ENCODE measurements at places on chromosomes 7 and 10. TPM values are rescaled to one million over a fixed set of nuclear protein-coding genes. Genes with fewer than 3 reads are reported as not detected.

- H3K27me3 ChIP-seq: no peaks in the 10 kb centered on the region
- no peaks in the 10 kb centered on the region for H3K36me3 ChIP-seq
- DNase-seq: no peak
Measured at GRCh38 chr10:43316988-43317387, 50.1 kb upstream of the RASGEF1A start.

- no peaks in the 10 kb centered on the region for H3K4me1 ChIP-seq
- no peaks in the 10 kb centered on the region for H3K36me3 ChIP-seq
- no peak overlapping the region for H3K27ac ChIP-seq
- DNase-seq: no peak
- no peaks in the 10 kb centered on the region for H3K27me3 ChIP-seq
Measured at GRCh38 chr7:42348631-42349030, 111.6 kb upstream of the GLI3 start.

- H3K27ac ChIP-seq: peak overlapping the region; percentile 61
- DNase-seq: no peak
- no peak overlapping the region for H3K4me3 ChIP-seq
- H3K4me1 ChIP-seq: peaks cover 7% of the 10 kb centered on the region
- no peaks in the 10 kb centered on the region for H3K27me3 ChIP-seq
Measured at GRCh38 chr7:111138193-111138569, 47.3 kb downstream of the LRRN3 start.

- H3K36me3 ChIP-seq: no peaks in the 10 kb centered on the region
- no peak overlapping the region for H3K27ac ChIP-seq
- peaks cover 20% of the 10 kb centered on the region for H3K4me1 ChIP-seq
- H3K4me3 ChIP-seq: peak overlapping the region; percentile 55
Measured at GRCh38 chr7:128135515-128136214, 104.4 kb upstream of the LRRC4 start.

DNA sequence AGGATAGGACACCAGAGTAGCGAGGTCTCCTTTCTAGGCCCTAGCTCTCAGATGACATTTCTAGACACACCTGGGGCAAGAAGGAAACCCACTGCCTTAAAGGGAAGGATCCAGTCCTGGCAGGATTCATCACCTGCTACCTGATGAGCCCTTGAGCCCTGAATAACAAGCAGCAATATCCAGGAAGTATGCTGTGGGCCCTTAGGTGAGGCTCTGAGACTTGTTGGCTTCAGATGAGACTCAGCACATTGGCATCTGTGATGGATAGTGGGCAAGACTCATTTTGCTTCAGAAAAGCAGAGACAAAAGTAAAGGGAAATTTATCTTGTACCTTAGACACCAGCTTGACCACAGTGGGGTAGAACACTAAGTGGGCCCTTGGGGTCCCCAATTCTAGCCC, 238.4 kb upstream of the MEOX2 start:
- H3K27ac ChIP-seq: no peak overlapping the region
- H3K36me3 ChIP-seq: no peaks in the 10 kb centered on the region
- H3K4me1 ChIP-seq: no peaks in the 10 kb centered on the region
- H3K27me3 ChIP-seq: no peaks in the 10 kb centered on the region

NSUN6 gene
- total RNA-seq: 26.4 TPM

GRCh38 chr7:24406789-24407299, 122.9 kb downstream of the NPY start:
- H3K4me3 ChIP-seq: no peak overlapping the region
- no peaks in the 10 kb centered on the region for H3K27me3 ChIP-seq
- no peak for DNase-seq
- no peak overlapping the region for H3K27ac ChIP-seq
- no peaks in the 10 kb centered on the region for H3K36me3 ChIP-seq
- H3K4me1 ChIP-seq: no peaks in the 10 kb centered on the region

DNA sequence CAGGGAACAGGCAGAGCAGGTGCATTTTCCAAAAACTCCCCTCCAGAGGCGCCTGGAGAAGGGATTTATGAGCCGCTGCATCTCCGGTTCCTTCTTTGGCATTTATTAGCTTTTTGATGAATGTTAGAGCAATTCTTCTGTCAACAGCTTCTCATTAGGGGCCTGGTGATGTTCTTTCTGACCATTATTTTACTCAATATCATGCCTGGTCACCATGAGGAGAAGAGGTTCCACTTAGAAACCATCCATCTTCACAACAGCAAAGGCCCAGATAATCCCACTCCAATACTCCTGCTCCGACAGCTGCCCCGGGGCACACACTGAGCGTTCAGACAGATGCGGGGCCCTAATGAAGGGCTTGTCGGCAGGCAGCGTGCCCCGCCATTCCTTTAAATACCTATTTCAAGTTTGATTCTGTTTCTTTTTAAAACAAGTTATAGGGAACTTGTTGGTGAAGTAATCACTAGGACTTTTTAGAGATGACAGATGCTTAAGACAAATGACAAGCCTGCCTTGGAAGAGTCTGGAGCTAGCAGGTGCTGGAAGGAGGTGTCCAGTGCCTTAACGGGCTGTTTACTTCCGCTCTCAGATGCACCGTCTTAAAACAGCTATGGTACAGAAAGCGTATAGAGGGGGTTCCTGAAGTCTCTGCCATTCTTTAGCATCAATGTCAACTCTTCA, 31.7 kb downstream of the ECHDC3 start:
- H3K27me3 ChIP-seq: no peaks in the 10 kb centered on the region
- no peak overlapping the region for H3K27ac ChIP-seq
- no peak overlapping the region for H3K4me3 ChIP-seq
- no peak for DNase-seq

GRCh38 chr7:47233996-47234395, 347.9 kb downstream of the TNS3 start:
- no peak for DNase-seq
- H3K27ac ChIP-seq: no peak overlapping the region
- no peaks in the 10 kb centered on the region for H3K36me3 ChIP-seq
- no peaks in the 10 kb centered on the region for H3K27me3 ChIP-seq
- no peak overlapping the region for H3K4me3 ChIP-seq

DNA sequence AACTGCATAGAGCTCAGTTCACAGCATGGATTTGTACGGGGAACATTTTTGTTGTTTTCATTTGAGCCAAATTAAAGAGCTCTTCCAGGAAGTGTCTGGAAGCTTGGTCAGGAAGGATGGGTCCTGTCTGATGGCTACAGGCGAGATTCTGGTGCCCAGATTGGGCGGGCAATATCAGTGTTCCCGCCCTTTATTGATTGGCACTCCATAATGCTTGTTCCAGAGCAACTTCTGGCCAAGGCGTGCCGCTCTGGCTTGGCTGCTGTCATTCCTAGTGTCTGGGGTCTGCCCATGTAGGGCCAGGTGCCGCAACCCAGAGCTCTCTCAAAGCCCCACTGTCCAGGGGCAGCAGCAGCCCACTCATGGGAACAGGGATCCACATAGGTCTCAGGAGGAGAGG, 45.9 kb downstream of the RAMP3 start:
- no peak for DNase-seq
- no peak overlapping the region for H3K27ac ChIP-seq
- no peaks in the 10 kb centered on the region for H3K4me1 ChIP-seq
- H3K27me3 ChIP-seq: peaks cover 2% of the 10 kb centered on the region
- H3K4me3 ChIP-seq: no peak overlapping the region

DNA sequence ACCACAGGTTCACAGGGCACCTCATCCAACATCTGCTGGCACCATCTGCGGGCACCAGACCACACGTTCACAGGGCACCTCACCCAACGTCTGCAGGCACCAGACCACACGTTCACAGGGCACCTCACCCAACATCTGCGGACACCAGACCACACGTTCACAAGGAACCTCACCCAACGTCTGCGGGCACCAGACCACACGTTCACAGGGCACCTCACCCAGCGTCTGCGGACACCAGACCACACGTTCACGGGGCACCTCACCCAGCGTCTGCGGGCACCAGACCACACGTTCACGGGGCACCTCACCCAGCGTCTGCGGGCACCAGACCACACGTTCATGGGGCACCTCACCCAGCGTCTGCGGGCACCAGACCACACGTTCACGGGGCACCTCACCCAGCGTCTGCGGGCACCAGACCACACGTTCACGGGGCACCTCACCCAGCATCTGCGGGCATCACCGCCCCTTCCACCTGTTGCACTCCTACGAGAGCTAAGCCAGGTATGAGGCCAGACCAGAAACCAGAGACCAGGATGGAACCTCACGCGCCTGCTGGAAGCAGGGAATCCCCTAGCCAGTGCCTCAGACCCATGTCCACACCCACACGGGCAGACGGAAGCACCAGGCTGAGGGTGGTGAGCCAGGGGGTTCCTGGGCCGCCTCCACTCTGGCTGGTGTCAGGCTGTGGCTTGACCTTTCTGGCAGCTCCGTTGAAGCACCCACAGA, 182.8 kb downstream of the MAD1L1 start:
- DNase-seq: peak; percentile 53
- no peaks in the 10 kb centered on the region for H3K27me3 ChIP-seq
- H3K4me3 ChIP-seq: no peak overlapping the region
- H3K4me1 ChIP-seq: peaks cover 44% of the 10 kb centered on the region
- H3K36me3 ChIP-seq: no peaks in the 10 kb centered on the region

TSPAN12 gene
- total RNA-seq: not detected

TRIL gene
- not detected for total RNA-seq

DNA sequence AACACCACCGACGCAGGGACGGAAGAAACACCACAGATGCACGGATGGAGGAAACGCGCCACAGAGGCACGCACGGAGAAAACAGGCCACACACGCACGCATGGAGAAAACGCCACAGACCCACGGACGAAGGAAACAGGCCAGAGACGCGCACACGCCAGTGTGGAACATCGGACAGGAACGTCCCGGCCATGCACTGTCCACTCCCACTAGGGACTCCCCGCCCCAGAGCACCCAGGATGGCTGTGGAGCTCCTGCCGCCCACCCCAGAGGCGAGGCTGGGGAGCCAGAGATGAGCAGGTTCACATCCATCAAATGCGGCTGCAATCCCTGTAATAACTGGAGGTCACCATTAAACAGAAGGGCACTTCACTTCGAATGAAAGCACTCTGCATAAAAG, 17.3 kb downstream of the DIP2C start:
- H3K27ac ChIP-seq: no peak overlapping the region
- H3K36me3 ChIP-seq: no peaks in the 10 kb centered on the region
- H3K4me3 ChIP-seq: no peak overlapping the region

DNA sequence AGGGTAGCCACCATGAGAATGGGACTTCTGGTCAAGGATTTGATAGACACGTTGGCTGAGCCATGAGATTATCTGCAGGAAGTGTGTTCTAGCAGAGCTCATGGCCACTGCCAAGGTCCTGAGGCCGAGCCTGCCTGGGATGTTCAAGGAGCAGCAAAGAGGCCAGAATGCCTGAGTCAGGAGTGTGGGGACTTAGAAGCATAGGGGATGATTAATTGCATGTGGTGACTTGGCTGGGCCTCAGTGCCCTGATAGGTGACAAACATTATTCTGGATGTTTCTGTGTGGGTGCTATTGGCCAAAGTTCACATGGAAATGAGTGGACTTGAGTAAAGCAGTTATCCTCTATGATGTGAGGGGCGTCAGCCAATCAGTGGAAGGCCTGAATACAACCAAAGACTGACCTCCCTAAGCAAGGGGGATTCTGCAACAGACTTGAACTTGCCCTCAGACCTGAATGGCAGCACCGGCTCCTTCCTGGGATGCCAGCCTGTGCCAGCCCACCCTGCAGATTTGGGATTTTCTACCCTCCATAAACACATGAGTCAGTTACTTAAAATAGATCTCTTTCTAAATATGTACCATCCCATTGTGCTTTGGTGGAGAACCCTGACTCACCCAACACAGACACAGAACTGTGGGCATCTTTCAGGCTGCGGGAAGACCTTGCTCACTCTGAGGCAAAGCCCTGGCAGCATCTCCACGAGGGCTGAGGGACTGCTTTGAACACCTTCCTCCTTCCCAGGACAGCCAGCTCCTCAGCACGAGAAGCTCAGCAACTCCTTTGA, 363.9 kb upstream of the MGMT start:
- no peaks in the 10 kb centered on the region for H3K36me3 ChIP-seq
- no peak for DNase-seq
- H3K27ac ChIP-seq: no peak overlapping the region
- H3K27me3 ChIP-seq: no peaks in the 10 kb centered on the region
- no peak overlapping the region for H3K4me3 ChIP-seq
- H3K4me1 ChIP-seq: peaks cover 4% of the 10 kb centered on the region

GRCh38 chr10:24367688-24368087, 158.8 kb downstream of the KIAA1217 start:
- no peak overlapping the region for H3K4me3 ChIP-seq
- no peaks in the 10 kb centered on the region for H3K27me3 ChIP-seq
- H3K36me3 ChIP-seq: no peaks in the 10 kb centered on the region
- no peaks in the 10 kb centered on the region for H3K4me1 ChIP-seq

TNS3 gene
- total RNA-seq: 2.9 TPM

- peak overlapping the region; percentile 71 for H3K27ac ChIP-seq
- DNase-seq: peak; percentile 49
- H3K4me3 ChIP-seq: no peak overlapping the region
- peaks cover 27% of the 10 kb centered on the region for H3K4me1 ChIP-seq
- no peaks in the 10 kb centered on the region for H3K27me3 ChIP-seq
Measured at GRCh38 chr7:21412410-21412851, 15.5 kb upstream of the SP4 start.

- H3K4me3 ChIP-seq: no peak overlapping the region
- H3K4me1 ChIP-seq: peaks cover 4% of the 10 kb centered on the region
- no peak for DNase-seq
- no peaks in the 10 kb centered on the region for H3K27me3 ChIP-seq
Measured at GRCh38 chr7:105130048-105130447, 116.0 kb downstream of the KMT2E start.

DNA sequence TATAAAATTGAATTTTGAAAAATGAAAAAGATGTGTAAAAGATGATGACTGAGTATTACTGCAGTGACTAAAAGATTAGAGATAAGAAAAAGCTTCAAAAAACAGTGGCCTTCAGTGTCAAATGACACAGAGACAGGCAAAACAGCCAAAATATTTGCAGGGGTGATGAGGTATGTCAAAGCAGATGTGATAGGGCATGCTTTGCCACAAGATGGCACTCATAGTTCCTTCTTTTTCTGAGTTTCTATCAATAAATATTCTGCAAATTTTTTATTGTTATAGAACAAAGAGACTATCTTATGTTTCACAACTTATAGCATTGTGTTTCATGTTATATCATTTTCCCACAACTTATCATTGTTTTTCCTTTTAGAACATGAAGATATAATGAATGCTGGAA, 344.1 kb upstream of the HPS1 start:
- no peak overlapping the region for H3K27ac ChIP-seq
- DNase-seq: no peak
- no peak overlapping the region for H3K4me3 ChIP-seq

MAD1L1 gene
- total RNA-seq: 77.4 TPM

PILRA gene
- total RNA-seq: 18.8 TPM

DMBT1 gene
- not detected for total RNA-seq

DNA sequence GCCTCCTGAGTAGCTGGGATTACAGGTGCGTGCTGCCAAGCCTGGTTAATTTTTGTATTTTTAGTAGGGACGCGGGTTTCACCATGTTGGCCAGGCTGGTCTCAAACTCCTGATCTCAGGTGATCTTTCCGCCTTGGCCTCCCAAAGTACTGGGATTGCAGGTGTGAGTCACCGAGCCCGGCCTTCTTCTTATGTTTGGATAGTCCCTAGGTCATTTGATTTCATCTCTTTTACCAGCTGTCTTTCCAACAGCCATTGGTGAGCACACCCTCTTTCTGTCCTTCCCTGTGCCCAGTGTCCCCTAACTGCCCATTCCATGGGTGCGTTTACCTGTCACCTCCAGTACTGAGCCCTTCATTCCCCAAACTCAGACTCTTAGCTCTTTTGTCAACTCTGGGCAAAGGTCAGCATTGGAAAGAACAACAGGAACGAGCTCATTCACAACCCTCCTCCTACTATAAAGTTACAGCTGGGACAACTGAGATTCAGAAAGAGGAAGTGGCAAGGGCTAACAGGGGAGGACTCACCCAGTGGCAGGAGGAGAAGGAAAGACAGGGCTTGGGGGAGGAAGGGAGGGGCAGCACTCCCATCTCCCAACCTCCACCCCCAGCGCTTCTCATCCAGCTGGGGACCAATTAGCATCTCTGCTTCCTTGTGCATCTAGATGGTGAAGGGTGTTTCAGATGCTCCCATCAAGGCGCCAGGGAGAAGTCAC, 5.6 kb downstream of the SSC4D start:
- no peak overlapping the region for H3K4me3 ChIP-seq
- H3K27ac ChIP-seq: no peak overlapping the region
- no peaks in the 10 kb centered on the region for H3K36me3 ChIP-seq

Measured in natural killer cell (primary cell).